HFFc6 (cell line): ENCODE measurements at places on chromosomes 3 and 15.
A peak's percentile ranks its signal among the peaks of the same experiment; 100 is the strongest.

DNA sequence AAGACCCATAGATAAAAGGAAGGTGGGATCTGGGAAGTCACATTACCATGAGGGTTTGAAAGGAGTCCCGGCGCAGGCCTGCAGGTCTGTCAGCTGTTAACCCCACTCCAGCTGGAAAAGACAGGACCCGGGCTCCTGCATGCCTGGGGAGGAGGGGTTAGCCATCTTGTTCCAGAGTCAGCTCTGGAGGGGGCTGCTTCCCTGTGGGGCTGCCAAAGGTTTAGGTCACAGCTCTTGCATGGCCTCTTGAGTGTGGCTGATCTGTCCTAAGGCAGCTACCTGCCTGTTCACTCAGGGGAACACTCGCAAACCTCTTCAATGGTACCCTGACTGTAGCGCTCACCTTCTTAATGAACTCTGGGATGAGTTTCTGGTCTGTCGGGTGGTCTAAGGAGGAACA, 104.5 kb downstream of the RFTN1 start:
- no peak overlapping the region for H3K27ac ChIP-seq
- H3K36me3 ChIP-seq, result peaks cover 22% of the 10 kb centered on the region; the same call in 1 of the 2 replicates
- H3K27me3 ChIP-seq, result no peaks in the 10 kb centered on the region

DNA sequence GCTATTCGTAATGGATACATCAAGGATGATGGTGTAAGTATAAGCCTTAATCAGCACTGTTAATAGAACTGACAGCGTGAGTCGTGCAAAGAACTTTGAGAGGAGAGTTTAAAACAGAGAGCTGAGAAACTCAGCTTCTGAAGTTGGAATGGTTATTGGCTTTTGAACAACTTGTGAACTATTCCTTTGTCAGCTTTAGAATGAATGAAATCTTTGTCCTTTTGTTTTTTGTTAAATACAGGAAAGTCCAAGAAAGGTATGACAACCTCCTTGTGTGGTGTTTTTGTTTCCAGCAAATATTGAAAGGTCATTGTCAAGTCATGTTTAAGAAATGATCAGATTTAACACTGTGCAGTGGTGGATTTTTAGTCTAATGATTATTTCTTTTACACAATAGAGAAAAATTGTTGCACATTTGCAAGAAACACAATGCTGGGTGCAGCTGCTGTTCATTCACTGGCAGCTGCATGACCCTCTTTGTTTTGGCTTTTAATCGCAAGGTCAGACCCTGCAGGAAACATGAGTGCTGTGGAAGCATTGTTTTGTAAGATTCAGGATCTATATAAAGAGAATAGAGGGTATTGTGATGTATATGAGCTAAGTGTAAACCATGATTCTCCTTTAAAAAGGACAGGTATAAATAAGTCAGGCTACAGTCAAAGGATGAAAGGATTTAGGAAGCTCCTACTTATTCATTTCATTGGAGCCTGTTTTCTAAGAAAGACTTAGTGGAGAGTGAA, 21.7 kb upstream of the ABHD10 start:
- H3K36me3 ChIP-seq, result peaks cover 43% of the 10 kb centered on the region
- DNase-seq, result no peak
- peaks cover 35% of the 10 kb centered on the region for H3K4me1 ChIP-seq
- H3K27me3 ChIP-seq, result no peaks in the 10 kb centered on the region
- H3K4me3 ChIP-seq, result no peak overlapping the region

GRCh38 chr3:186121968-186122367, 13.1 kb upstream of the ETV5 start:
- DNase-seq, result no peak
- no peak overlapping the region for H3K27ac ChIP-seq
- no peak overlapping the region for H3K4me3 ChIP-seq
- H3K36me3 ChIP-seq, result no peaks in the 10 kb centered on the region

DNA sequence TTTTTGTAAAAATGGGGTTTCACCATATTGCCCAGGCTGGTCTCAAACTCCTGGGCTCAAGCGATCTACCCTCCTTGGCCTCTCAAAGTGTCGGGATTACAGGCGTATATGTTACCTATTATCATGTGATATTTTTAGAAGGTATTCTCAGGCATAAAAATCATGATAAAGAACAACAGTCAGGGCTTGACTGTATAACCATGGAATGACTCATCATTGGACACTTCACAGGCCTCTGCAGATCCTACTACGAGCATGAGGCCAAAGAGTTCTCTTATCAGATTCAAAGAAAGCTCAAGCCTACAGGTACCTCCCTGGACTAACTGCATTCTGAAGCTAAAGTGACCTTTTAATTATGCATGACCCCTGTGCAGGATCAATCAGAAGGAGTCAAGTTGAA, 91.7 kb upstream of the PRICKLE2 start:
- peaks cover 40% of the 10 kb centered on the region for H3K4me1 ChIP-seq
- H3K27ac ChIP-seq, result peak overlapping the region; percentile 51
- peak; percentile 19 for DNase-seq
- H3K27me3 ChIP-seq, result no peaks in the 10 kb centered on the region

DNA sequence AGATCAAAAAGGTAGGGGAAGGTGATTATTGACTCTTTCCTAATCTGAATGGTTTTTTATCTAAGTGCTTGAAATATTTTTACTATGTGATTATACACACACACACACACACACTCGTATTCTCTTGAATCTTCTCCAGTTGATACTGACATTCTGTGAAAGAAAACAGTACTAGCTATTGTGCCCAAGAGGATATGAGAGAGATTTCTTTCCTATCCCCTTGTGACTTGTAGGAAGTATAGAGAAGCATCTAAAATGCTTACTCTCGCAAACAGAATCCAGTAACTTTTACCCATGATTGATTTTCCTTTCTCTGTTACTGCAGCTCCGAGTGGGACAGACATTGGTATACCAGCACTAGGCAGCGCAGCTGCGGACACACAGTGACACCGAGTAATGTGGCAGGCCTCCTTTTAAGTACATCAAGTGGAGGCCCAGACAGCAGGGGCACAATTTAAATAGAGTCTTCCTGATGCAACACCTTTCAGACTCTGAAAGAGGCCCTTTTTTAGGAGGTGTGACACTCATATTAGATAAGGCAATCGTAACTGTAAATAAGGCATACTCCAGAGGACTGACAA, 421.0 kb upstream of the CNTN4 start:
- no peak overlapping the region for H3K4me3 ChIP-seq
- no peaks in the 10 kb centered on the region for H3K27me3 ChIP-seq
- no peaks in the 10 kb centered on the region for H3K4me1 ChIP-seq
- no peaks in the 10 kb centered on the region for H3K36me3 ChIP-seq

GRCh38 chr3:152564459-152564858, 270.5 kb upstream of the P2RY1 start:
- H3K36me3 ChIP-seq, result no peaks in the 10 kb centered on the region; the same call in 1 of the 2 replicates
- H3K27ac ChIP-seq, result no peak overlapping the region
- peaks cover 16% of the 10 kb centered on the region for H3K27me3 ChIP-seq
- DNase-seq, result no peak

GRCh38 chr15:39919748-39920509, at the start of gene GPR176:
Gene GPR176 (minus strand): TSS chr15:39920266. CDS start chr15:39920026, 240 bp downstream.
- H3K4me3 ChIP-seq, result peak within 1 kb of the TSS; percentile 93
- H3K27ac ChIP-seq, result peak within 1 kb of the TSS; percentile 96
- DNase-seq, result peak; percentile 82
- peaks cover 57% of the 10 kb centered on the region for H3K4me1 ChIP-seq

DNA sequence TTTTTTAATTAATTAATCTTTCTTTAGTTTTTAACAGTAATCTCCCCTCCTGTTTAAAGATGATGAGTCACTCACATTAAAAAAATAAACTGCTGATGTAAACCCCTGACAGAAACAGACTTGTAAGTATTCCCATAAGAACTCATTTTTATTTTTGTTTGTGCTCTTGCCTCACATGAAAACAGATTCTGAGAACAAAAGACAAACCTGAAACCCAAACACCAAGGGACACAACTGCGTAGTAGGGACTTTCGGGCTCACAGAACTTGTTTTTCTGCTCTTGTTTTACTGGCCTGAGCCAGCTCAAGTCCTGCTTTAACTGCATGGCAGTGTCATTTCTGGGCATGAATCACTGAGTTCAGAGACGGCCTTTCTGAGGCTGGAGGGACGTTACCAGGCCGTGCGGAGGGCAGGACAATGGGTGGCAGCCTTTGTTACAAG, 600.8 kb downstream of the FOXP1 start:
- peaks cover 79% of the 10 kb centered on the region for H3K4me1 ChIP-seq
- peaks cover 39% of the 10 kb centered on the region for H3K36me3 ChIP-seq
- peak overlapping the region; percentile 88 for H3K4me3 ChIP-seq
- peak; percentile 87 for DNase-seq
- no peaks in the 10 kb centered on the region; the same call in 1 of the 2 replicates for H3K27me3 ChIP-seq

DNA sequence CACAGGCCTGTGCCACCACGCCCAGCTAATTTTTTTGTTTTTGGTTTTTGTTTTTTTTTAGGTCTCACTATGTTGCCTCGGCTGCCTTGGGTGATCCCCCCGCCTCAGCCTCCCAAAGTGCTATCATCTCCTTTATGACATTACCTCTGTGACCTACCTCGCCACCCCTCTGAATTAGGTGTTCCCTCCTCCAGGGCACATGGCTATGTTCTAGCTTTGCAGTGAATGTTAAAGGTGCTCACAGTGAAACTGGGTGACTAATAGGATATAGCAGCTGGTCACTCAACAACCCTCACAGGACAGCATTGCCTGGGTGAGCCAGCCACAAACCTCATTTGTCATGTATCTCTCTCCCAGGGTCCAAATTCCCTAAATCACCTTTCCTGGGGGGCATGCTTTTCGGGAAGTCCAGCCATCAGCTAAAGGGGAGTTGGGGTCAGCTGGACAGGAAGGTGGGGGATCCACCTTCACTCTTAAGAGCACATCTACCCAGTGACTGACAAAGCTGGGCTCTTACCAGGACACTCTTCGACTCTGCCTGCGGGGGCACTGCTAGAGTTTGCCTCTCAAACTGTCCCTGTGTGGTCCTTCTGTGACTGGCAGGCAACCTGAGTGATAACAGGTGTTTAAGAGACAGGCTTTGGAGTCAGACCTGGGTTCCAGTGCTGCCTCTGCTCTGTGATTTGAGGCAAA, 1.6 kb upstream of the TTLL3 start:
- peaks cover 49% of the 10 kb centered on the region for H3K4me1 ChIP-seq
- peaks cover 2% of the 10 kb centered on the region for H3K27me3 ChIP-seq
- peak; percentile 50 for DNase-seq
- H3K36me3 ChIP-seq, result peaks cover 22% of the 10 kb centered on the region
- H3K4me3 ChIP-seq, result no peak overlapping the region

- H3K27ac ChIP-seq, result no peak overlapping the region
- no peaks in the 10 kb centered on the region for H3K4me1 ChIP-seq
- no peaks in the 10 kb centered on the region for H3K27me3 ChIP-seq
- no peak overlapping the region for H3K4me3 ChIP-seq
Measured at GRCh38 chr15:33048255-33048654, 146.3 kb downstream of the FMN1 start.

- H3K27me3 ChIP-seq, result no peaks in the 10 kb centered on the region; the same call in 1 of the 2 replicates
- H3K36me3 ChIP-seq, result no peaks in the 10 kb centered on the region
- no peak for DNase-seq
- H3K4me1 ChIP-seq, result no peaks in the 10 kb centered on the region
Measured at GRCh38 chr3:178155521-178155920, 380.7 kb upstream of the KCNMB2 start.

GRCh38 chr15:27549746-27550145, 549.4 kb downstream of the OCA2 start:
- no peaks in the 10 kb centered on the region for H3K4me1 ChIP-seq
- H3K27ac ChIP-seq, result no peak overlapping the region
- H3K4me3 ChIP-seq, result no peak overlapping the region
- no peaks in the 10 kb centered on the region for H3K36me3 ChIP-seq
- no peaks in the 10 kb centered on the region for H3K27me3 ChIP-seq

- peak overlapping the region; percentile 88 for H3K27ac ChIP-seq
- peak; percentile 36 for DNase-seq
- H3K27me3 ChIP-seq, result no peaks in the 10 kb centered on the region
- 0 out of 2 replicates have a peak, but pooled peaks cover 8% of the 10 kb centered on the region for H3K36me3 ChIP-seq
- H3K4me3 ChIP-seq, result no peak overlapping the region
Measured at GRCh38 chr15:100602823-100603393, 519 bp downstream of the ASB7 start.

DNA sequence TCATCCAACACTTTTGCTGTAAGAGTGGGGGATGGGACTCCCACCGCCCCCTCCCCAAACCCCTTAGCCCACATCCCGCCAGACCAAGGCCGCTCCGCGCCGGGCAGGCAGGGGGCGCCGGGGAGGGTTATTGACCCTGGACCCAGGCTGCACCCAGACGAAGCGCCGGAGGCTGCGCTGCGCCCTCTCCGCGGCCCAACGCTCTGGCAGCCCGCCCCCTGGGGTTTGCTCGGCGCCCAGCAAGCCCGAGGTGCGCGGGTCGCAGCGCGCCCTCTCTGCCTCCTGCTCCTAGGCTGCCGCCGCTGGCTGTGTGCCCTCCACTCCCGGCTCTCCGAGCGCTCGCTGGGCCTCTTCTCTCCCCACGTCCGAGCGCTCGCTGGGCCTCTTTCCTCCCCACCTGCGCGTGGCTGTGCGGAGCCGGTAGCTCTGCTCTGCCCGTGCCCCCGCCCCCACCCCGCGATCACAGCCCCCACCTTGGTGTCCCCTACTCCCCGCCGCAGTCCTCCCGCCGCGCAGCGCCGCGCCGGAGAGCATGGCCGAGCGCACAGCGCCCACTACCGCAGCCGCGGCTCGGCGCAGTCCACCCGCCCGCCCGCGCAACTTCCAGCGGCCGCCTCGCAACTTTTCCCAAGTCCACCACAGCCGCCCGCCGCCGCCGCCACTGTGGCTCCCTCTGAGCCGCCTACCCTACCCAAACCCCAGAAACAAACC, 1.2 kb downstream of the MECOM start:
- DNase-seq, result peak; percentile 21
- H3K36me3 ChIP-seq, result no peaks in the 10 kb centered on the region
- H3K27ac ChIP-seq, result no peak overlapping the region
- H3K27me3 ChIP-seq, result peaks cover 69% of the 10 kb centered on the region
- peak overlapping the region; percentile 84 for H3K4me3 ChIP-seq

DNA sequence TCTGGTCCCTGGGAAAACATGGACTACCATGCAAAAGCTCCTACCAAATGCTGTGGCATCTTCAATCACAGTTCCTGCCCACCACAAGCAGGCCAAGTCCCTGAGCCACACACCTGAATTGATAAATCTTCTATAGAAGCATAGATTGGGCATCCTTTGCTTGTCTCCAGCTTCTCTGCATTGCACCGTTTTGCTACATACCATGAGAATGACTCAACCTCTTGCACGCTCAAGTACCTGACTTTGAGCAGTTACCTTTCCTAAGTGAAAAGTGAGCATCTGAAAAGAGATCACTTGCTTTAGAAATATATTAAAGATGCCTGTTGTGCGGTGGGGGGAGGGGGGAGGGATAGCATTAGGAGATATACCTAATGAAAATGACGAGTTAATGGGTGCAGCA, 31.3 kb downstream of the GATM start:
- DNase-seq, result no peak
- no peaks in the 10 kb centered on the region for H3K4me1 ChIP-seq
- no peak overlapping the region for H3K4me3 ChIP-seq
- H3K27me3 ChIP-seq, result peaks cover 20% of the 10 kb centered on the region

- peaks cover 44% of the 10 kb centered on the region for H3K27me3 ChIP-seq
- peak; percentile 72 for DNase-seq
- no peaks in the 10 kb centered on the region for H3K36me3 ChIP-seq
- H3K27ac ChIP-seq, result no peak overlapping the region
- no peak overlapping the region for H3K4me3 ChIP-seq
Measured at GRCh38 chr3:42443819-42444436, 33.5 kb upstream of the LYZL4 start.
